NK-92 treated with Interleukin-12 subunit alpha and Interleukin-12 subunit beta, amount 100 ng/mL, for 24 hours (cell line): ENCODE measurements at places on chromosomes 13 and 19.

- no peak for DNase-seq
These were observed 14.0 kb upstream of the TMPRSS9 start for GRCh38 chr19:2345794-2346663.

DNA sequence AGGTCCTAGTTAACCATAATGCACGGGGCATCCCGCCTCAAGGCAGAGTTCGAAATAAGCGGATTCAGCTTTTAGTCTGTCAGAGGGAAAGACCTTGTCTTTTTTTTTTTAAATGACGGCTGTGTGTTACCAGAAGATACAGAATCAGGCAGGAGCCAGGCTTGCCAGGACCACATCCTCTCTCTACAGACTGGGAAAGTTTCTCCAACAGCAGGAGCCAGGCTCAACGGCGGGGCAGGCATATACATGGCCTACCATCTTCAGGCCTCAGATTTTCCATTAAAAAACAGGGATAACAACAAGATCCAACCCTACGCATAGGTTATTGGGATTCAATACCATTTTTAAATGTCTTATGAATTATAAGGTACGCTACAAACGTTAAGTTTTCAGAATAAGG, 17.8 kb downstream of the IRS2 start:
- no peak for DNase-seq

DNA sequence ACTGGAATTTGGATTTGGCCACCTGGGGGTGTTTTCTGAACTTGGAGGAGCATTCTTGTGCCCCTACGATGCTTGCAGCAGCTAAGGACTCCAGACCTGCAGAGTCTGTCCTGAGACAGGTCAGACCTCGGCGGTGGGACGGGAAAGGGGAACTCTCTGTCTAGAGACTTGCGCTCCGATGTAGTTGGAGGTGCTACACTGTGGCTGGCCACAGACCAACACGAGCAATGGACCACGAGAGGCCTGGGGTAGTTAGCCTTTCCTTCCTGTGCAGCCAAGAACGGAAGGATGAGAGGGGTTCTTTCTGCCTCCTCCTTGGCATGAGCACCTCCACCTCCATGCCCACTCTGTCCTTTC, 5.9 kb upstream of the GRAMD1A start:
- DNase-seq: no peak

DNA sequence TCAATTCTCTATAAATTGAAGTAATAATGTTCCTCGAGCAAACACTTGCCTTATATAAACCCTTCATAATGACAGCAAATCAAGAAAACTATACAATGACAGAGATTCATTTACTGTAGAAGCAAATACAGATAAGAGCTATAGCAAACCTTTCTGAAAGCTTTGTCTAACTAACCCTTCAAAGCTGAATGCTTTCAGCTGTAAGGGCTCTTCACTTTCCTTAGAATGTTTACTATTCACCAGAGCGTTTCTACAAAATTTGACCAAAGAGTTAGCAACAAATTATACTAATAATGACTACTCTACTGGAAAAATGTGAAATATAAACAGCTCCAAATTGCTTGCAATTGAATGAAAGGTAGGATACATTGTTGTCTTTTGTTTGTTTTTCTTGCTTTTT, 218.1 kb downstream of the SLITRK5 start:
- DNase-seq: no peak

- no peak for DNase-seq
These were observed 7.5 kb downstream of the ANO8 start for GRCh38 chr19:17327068-17327653.

- DNase-seq: no peak
These were observed 1701.3 kb upstream of the PRR20A start for GRCh38 chr13:55439450-55439849.

DNA sequence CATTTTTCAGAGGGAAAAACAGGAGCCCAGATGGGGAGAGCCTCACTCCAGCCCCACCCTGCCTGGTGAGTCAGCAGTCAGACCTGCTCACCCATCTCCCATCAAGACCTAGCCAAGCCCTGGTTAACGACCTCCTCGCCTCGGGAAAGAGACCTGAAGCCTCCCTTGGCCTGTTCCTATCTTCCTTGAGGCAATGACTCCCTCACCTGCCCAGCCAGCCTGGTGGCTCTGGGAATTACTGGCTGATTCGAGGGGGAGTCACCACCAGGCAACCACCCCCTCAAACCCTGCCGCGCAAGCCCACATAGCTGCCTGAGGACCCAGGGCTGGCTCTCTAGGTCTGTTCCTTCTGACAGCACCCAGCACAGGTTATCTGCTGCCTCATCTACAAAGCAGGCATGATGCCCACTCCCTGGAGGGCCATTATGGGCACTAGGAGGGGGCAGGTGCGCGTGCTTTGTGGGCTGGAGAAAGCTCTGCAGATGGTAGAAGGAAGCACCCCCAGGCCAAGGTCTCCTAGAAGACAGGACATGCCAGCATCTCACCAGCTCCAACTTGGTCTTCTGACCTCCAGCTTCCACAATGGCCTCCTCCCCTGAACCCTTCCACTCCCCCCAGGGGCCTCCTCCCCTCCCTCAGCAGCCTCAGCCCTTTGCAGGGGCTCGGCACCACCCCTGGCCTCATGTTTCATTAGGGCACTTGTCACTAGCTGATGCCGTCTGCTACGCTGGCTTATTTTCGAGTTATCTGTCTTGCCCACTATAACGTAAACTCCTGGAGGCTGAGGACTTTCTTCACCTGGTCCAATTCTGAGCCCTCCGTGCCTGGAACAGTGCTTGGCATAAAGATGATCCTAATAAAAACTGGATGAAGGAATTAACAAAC, 10.4 kb downstream of the DEDD2 start:
- DNase-seq: no peak

DNA sequence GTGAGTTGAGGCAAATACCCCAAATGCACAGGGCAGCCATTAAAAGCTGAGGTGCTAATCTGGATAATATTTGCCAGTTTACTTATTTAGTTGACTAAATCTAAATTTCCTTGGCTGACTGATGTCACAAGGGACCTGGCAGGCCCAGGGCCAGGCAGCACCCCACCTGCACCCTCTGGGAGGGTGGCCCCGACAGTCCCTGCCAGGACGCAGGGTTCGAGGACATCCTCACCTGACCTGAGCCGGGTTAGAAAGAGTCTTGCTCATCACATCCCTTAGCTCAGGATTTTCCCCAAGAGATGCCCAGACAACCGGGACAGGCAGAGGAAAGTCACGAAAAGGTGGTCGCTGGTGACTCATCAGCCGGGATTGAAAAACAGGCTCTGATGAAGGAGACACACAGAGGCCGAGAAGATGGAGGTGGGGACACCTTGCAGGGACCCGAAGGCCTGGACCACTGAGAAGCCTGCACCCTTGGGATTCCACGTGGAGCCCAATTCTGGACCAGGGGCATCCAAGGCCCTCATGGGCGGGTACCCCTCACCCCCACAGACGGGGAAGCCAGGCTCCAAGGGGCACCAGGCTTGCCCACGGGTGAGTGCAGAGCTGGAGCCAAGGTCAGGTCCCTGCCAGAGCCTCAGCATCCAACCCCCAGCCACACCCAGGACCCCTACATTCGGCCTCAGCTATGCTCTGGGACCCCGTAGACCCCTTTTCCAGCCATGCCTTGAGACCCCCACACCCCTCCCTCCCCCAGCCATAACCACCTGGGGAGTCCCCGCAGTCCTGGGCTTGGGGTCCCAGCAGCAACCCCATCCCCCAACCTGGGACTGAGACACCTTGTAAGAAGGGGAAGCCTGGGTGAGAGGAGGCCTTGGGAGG, 103.2 kb downstream of the SOX1 start:
- no peak for DNase-seq

DNA sequence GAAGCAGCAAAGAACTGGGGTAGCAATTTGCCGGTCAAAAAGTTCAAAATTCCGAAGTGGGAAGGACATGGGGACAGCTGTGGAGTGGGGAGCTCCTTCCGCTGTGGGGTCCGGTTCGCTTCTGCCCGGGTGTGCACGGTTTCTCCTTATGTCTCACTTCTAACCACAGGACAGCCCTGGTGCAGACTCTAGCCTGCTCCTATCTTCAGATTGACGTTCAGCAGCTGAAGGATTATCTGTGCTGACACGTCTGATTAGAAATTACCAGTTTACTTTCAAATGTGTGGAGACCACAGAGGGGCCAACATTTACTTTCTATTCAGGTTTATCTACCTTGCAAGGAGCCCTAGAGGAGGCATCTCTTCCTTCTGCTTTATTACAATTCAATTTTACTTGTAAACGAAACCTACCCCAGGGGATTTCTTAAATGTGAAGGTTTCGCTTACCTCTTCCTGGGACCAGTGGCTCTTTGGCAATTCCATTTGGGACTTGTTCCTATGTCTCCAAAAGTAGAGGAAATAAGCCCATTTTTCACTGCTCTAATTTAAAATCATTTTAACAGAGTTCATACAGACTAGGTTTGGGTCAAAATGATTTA, 27.3 kb downstream of the LHFPL6 start:
- DNase-seq: no peak

GRCh38 chr13:46721054-46721453, 75.9 kb downstream of the ESD start:
- DNase-seq: no peak

- DNase-seq: no peak
These were observed 28.9 kb downstream of the ZFR2 start for GRCh38 chr19:3839941-3840340.

DNA sequence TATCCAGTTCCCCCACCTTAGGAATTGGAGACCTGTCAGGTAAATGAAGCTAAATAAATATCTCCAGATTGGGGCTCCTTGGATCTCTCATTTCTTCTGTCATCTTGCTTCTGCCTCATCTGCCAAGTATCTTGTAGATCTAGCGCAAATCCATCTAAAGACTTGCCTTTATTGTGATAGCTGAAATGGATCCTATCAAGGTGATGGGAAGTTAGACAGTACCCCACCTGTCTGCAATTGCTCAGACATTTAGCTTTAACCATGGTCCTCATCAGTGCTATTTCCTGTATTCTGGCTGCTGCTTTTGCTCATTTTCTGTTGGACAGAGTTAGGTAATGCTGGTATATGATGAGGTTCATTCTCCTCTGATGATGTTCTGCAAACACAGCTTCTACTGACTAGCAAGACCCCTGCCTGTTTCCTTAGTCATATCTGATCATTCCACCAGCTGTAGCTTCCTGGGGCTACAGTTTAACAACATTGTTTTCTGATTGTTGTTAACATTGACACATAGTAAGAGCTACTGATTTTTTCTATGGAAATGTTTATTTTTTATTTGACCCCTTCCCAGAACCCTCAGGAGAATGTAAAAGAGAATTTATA, 340.0 kb downstream of the DCT start:
- no peak for DNase-seq

- DNase-seq: no peak
These were observed 5.5 kb upstream of the ZNF428 start for GRCh38 chr19:43624933-43625332.

DNA sequence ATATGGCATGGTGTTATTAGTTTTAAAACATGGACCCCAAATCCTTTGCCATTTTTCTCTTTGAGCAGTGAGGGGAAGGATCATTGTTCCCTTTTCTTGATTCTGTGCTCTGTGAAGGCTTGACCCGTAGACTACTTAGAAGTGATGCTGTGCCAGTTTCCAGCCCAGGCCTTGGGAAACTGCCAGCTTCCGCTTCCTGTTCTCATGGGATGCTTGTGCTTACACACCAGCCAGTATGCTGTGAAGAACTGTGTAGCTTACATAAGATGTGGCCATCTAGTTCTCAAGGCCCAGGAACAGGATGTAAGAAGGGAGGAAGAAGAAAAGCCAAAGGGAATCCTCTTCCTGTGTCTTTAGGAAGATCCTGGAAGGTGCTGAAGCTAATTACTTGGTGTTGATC, 180.9 kb downstream of the PCCA start:
- no peak for DNase-seq

DNA sequence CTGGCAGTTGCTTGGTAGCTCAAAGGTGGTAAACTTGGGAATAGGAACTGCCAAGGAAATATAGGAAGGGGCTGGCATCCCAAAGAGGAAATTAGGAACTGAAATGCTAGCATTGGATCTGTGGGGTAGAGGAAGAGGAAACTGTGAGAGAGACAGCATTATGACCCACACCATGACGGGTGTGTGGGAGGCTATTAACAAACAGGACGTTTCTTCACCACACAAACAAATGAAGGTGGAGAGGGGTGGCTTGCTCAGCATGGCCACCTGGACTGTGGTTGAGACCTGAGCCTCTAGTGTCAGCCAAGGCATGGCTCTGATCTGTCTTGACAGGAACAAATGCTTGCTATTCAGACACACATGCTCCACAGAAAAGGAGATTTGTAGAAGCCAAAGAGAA, 178.2 kb downstream of the B3GLCT start:
- DNase-seq: no peak

GRCh38 chr19:44371815-44372480, 15.5 kb upstream of the ZNF112 start:
- DNase-seq: no peak

GRCh38 chr19:54875506-54875905, 1.5 kb downstream of the FCAR start:
- no peak for DNase-seq

DNA sequence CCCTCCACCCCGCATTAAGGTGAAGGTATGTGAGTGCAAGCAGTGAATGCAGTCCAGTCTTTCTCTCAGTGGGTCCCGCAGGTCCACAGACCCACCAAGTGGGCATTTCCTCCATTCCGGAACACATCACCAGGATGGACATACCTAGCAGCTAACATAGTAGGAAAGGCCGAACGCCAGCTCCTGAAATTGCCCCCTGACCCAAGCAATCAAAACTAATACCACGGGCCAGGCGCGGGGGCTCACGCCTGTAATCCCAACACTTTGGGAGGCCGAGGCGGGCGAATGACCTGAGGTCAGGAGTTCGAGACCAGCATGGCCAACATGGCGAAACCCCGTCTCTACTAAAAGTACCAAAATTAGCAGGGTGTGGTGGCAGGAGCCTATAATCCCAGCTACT, 71.7 kb upstream of the VSTM2B start:
- DNase-seq: no peak

DNA sequence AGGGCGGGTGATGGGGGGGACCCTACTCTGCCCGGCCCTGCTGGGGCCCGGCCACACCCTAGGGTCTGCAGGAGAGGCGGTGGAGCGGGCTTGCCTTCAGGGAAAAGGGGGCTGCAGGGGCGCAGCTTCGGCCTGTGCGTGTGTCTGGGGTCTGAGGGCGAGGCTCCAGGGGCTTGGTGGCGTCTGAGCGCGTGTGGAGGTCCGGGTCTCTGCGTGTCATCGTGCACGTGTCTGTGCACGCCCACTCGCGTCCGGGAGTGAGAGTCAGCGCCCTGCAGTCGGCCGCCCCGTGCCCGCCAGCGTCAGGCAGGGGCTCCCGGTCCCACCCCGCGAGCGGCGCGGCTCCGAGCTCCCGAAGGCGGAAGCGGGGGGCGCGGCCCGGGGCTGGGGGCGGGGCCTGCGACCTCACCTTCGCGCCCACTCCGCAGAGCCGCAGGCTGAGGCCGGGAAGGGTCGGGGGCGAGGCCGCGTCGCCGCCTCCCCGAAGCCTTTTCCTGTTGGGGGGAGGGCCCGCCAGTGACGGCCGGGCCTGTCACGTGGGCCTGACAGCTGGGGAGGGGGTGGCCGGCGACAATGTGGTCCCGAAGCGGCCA, at the start of gene ARHGAP45:
ARHGAP45 (plus strand) TSS at position 420 of the 593 bp plus-strand sequence. CDS start 239 bp downstream, outside the sequence.
- peak; percentile 80 for DNase-seq
